ENCODE measurements at places on chromosomes 2 and 18.
A peak's percentile ranks its signal among the peaks of the same experiment; 100 is the strongest.

DNA sequence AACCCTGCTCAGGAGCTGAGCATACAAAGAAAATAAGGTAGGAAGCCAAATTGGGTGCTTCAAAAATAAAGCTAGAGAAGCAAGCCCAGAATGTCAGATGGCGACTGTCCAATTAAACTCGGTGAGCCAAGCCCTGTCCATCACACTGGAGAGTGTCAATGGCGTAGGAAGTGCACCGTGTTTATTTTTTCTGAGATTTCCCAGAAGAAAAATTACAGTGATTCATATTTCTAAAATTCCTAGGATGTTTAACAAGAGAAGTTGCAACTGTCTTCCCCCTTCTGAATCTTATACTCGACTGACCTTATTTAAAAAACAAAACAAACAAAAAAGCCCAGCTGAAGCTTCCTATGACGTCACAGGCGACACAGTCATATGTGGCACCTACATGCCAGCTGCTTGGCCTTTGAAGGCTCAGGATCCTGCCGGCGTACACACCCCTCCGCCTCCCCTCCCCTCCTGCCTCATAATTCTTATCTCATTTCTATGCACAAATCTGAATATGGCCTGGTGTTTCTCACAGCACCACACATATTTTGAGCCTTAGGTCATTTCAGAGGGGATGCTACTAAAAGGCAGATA, 60.8 kb downstream of the MBP start:
- DNase-seq: peak; percentile 84

- no peak for DNase-seq
Observed at GRCh38 chr2:154804451-154804850, 106.0 kb downstream of the KCNJ3 start.

GRCh38 chr2:15736396-15737180, 144.9 kb downstream of the DDX1 start:
- no peak for DNase-seq

- DNase-seq: peak; percentile 14
Observed at GRCh38 chr18:64017870-64018269, 48.0 kb downstream of the SERPINB8 start.

DNA sequence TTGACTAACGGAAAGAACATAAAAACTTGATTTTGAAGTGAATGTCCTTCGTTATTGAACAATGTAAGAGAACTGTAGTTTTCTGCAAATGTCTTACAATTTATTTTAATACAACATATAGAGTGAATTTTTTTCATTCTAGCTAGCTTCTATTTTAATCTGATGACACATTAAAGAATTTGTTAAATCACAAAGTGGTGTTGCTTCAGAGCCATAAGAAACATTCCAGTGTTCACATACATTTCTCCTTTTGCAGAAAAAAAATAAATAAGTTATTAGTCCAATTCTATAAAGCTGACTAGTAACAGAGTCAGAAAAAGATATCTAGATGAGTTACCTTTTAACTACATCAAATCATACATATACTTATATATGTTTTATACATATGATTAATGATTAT, 914.3 kb upstream of the SLC39A10 start:
- peak; percentile 2 for DNase-seq

- no peak for DNase-seq
Observed at GRCh38 chr2:85806358-85807118, 52.7 kb downstream of the ATOH8 start.

- no peak for DNase-seq
Observed at GRCh38 chr18:26336572-26336971, 110.3 kb downstream of the TAF4B start.

DNA sequence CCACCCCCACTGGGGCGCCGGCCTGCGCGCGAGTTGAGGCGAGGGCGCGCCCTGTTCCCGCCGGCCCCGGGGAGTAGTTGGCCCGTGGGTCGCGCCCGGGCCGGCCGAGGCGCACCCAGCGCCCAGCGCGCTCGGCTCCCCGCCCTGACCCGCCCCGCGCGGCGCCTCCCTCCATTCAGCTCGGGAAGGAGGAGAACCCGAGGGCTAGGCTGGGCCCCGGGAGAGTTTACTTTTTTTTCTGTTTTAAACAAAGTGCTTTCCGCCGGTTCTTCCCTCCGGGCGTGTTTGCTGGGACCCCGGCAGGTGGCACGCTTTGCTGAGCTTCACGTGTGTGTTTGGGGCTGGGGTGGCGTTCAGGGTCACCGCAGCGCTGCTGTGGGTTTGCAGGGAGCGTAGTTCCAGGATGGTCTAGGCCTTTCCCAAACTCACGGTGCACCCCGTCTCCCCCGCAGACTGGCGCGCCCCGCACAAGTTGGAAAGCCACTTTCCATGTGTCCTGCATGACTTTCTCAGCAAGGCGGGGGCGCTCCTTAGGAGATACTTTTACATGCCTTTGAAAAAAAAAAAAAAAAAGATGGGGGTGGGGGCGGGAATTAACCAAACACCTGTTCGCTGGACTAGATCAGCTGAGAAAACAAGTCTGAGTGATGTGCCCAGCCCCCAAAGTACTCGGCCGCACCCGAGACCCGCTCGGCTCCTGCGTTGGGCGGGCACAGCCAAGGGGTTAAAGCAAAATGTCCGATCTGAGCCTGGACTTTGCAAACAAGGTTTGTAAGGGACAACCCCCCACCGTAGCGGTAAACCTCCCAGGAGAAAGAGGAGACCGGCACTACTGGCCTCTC, 825 bp downstream of the ITGA6 start:
- peak; percentile 16 for DNase-seq

DNA sequence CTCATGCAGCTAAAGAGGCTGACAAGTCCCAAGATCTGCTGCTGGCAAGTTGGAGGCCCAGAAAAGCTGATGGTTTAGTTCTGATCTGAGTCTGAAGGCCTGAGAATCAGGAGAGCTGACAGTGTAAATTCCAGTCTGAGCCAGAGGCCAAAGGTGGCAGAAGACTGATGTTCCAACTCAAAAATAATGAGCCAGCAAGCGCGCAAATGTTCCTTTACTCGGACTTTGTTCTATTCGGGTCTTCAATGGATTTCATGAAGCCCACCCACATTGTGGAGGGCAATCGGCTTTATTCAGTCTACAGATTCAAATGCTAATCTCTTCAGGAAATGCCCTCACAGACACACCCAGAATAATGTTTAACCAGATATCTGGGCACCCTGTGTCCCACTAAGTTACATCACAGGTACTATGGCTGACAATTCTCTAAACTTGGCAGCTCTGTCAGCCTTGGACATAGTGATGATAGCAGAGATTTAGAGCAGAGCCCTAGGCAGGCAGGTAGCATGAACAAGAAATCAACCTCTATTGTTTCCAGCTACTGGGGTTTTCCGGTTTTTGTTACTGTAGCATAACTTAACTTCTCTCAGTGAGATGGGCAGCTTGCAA, 318.5 kb downstream of the HRH4 start:
- DNase-seq: no peak

GRCh38 chr18:12411456-12411855, 3.7 kb downstream of the PRELID3A start:
- no peak for DNase-seq

- DNase-seq: peak; percentile 56
Observed at GRCh38 chr18:616380-616995, 19.7 kb downstream of the CLUL1 start.

- DNase-seq: peak; percentile 15
Observed at GRCh38 chr2:177281400-177282180, 17.1 kb upstream of the NFE2L2 start.

- DNase-seq: no peak
Observed at GRCh38 chr2:239370876-239371725, 29.7 kb downstream of the HDAC4 start.

DNA sequence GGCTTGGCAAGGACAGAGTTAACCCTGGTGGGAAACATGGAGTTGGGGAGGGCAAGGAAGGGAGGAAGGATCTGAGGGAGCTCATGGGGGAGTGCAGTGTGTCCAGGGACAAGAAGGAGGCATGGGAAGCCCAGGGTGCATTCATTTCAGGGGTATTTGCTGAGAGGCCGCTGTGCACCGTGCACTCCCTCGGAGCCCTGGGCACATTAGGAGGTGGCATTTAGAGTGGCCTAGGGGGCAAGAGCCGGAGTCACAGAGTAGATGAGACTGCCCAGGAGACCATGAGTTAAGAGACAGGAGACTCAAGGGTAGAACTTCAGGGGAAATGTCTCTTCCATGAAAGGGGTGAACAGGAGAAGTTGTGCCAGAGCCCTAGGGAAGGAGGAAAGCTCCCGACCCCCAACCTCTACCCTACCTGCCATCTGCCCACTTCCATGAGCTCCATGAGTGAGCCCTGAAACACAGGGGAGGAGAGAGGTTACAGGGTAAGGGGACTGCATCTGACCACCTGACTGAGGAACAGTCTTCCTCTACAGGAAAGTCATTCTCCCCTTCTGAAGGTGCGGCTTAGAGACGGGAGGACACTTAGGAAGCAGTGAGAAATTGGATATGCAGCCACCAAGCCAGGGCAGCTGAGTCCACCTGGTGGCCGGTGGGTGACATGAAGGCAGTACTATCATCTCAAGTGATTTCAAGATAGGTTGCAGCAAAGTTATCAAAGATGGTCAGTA, 58.5 kb upstream of the COPS8 start:
- DNase-seq: peak; percentile 80

GRCh38 chr2:225735844-225736243, 336.3 kb downstream of the NYAP2 start:
- DNase-seq: peak; percentile 90

DNA sequence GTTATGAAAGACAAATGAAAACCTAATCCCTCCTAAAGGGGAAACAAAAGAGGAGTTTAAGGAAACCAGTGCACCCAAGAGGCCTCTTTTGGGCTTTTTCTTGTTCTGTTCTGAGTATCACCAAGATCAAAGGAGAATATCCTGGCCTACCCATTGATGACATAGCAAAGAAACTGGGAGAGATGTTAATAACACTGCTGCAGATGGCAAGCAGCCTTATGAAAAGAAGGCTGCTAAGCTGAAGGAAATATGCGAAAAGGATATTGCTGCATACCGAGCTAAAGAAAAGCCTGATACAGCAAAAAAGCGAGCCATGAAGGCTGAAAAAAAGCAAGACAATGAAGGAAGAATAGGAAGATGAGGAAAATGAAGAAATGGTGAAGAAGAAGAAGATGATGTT, 23.6 kb upstream of the STAT4 start:
- peak; percentile 40 for DNase-seq

DNA sequence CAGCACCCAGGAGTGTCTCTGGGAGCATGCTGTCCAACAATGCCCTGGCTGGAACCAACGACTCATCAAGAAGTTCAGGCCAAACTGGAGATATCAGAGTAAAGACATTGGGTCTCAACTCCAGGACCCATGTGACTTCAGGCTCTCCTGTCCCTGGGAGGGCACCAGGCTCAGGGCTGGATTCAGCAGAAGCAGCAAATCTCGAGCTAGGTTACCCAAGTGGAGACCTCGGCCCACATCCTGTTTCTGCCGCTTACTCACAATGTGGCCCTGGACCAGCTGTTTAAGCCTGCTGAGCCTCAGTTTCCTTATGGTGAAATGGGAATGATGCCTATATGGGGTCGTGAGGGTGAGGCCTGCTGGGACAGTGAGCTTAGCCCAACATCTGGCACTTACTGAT, 9.3 kb upstream of the OTOF start:
- DNase-seq: no peak

DNA sequence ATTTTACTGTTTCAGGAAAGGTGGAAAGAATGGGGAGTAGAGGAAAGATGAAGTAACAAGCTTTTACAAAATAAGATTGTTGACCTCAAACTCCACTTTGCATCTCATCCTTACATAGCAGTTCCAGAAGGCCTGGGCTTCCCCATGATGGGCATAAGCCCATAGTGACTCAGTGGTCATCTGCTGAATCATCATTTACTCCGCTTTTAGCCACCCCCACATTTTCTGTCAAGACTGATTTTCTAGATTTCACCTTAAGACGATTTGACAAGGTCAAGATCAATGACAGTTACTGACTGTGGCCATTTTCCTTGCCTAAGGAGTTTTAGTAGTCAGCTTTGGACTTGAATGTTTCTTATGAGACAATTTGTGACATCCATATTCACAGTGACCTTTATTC, 49.4 kb downstream of the PLEKHM3 start:
- DNase-seq: no peak

DNA sequence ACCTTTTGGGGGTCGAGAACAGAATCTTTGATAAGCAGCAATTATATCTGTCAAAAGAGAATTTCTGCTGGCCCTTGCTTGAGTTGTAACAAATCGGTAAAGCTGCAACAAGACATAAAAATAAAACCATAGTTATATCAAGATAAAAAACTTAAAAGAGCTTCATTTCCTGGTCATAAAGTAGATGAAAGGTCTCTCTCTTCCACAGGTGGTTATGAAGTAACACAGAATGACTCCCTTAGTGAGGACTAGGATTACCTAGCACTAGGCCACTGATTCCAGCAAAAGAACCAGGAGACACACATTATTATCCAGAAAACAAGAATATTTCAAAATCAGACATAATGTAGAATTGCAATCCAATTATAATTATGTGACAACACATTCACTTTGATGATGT, 5.4 kb downstream of the AFG3L2 start:
- no peak for DNase-seq

GRCh38 chr2:217998926-217999594, 3.7 kb downstream of the TNS1 start:
- no peak for DNase-seq

DNA sequence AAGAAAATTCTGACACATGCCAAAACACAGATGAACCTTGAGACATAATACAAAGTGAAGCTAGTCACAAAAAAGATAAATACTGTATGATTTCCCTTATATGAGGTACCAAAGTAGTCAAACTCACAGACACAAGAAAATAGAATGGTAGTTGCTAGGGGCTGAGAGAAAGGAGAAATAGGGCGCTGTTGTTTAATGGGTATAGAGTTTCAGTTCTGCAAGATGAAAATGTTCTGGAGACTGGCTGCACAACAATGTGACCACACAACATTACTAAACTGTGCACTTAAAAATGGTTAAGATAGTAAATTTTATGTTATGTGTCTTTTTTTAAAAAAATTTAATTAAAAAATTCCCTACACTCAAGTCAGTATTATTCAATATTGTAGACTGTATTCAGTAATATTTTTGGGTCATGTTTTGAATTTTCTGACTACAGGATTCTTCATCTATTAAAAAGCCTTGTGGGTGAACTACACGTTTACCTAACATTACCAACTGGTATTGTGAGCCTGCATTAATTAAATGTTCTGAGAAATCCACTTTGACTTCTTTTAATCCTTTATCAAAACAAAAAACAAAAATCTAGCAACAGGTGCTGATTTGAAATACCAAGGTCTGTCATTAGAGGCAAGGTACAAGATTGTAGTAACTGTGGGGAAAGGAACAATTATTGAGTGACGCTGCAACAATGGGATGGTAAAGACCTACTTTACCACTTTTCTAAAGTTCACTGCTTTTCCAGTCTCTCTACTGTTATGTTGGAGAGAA, 140.8 kb upstream of the ZFP36L2 start:
- DNase-seq: no peak

GRCh38 chr18:76437910-76438309, 57.1 kb downstream of the ZNF516 start:
- no peak for DNase-seq

DNA sequence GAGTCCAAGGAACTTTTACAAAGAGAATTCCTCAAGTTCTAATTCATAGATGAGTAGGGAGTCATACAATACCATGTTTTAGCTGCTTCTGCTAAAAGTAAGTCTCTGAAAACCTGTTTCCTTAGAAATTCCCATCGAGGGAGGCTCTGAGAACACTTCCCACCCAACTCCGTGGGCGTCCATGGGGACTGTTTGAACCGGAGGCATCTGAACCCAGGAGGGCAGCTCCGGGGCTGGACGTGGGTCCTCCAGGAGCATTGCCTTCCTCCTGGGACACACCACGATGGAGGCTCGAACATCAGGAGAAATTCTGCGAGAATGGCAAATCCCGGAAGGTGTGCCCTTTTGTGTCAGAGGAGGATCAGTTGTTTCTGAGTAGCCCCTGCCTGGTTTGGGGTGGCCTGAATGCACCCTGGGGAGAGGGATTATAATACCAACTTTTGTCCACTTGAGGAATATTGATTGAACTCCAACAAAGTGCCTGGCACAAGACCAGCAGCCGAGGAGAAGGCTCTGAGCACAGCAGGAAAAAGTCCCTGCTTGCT, 327.5 kb upstream of the SALL3 start:
- DNase-seq: no peak
